ENCODE measurements at places on chromosomes 1 and 21.

GRCh38 chr1:196486346-196486745 is 121.9 kb downstream of the KCNT2 start:
- DNase-seq = no peak

- DNase-seq = no peak
These were observed 98.2 kb downstream of the UCK2 start for GRCh38 chr1:165925498-165926079.

DNA sequence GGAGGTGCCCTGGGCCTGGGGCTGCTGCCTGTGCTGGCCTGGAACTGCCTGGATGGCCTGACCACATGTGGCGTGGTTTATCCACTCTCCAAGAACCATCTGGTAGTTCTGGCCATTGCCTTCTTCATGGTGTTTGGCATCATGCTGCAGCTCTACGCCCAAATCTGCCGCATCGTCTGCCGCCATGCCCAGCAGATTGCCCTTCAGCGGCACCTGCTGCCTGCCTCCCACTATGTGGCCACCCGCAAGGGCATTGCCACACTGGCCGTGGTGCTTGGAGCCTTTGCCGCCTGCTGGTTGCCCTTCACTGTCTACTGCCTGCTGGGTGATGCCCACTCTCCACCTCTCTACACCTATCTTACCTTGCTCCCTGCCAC is 1.8 kb downstream of the GPR3 start:
- no peak for DNase-seq

- no peak for DNase-seq
These were observed 19.3 kb downstream of the DPT start for GRCh38 chr1:168709405-168710363.

DNA sequence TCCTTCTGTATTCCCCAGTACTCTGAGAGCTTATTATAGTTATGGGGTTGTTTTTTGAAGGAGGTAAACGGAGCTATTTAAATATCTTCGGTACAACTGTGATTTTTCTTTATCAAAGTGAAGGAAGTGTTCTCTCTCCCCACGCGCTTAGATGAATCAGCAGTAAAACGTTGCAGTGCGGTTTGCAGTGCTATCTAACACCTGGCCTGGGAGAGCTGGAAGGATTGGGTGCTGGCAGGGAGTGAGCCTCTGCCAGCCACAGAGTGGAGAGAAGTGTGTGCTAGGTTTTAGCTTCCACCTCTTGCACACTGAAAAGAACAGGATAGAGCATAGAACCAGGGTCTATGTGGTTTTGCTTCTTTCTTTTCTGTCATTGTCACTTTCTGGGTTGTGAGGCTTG is 165.9 kb downstream of the SDCCAG8 start:
- DNase-seq = peak; percentile 61

DNA sequence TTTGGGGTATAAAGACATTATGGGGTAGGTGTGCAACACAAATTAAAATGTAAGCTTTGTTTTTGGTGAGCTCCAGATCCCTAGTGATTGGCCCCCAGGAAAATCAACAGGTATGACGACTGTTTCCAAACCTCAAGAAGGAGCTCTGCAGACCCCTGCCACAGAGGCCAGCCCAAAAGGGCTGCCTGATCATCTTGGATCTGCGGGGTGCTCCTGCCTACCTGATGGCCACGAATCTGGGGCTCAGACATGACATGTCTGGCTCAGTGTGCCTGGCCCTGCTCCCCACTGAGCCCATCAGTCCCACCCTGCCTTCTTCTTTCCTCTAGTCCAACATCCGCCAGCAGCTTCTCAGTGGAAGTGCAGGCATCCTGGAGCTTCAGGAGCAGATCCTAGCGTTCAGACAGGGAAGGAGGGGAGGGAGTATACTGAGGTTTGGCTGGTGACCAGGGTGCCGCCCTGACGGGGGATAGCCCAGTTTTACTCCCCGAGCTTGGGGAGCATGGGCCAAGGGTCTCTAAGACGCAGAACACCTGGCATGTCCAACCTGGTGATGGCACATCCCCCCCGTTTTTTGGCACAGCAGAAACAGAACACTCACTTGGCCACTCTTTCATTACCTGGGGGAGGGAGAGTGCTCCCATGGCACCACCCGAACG is 31.8 kb downstream of the ZNF496 start:
- DNase-seq = no peak

- no peak for DNase-seq
These were observed 8.7 kb upstream of the DUSP12 start for GRCh38 chr1:161740921-161741320.

DNA sequence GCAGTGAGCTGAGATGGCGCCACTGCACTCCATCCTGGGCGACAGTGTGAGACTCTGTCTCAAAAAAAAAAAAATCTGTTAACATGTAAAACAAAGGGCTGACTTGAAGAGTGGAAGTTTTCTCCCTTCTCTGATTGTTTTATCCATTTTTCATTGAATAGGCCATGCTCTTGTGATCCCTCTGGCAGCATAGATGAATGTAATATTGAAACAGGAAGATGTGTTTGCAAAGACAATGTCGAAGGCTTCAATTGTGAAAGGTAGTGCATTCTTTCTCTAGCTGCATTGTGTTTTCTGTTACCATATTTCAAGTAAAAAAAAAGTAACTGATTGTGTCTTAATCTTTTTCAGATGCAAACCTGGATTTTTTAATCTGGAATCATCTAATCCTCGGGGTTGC is 69.6 kb upstream of the LAMC2 start:
- DNase-seq = no peak

- DNase-seq = no peak
These were observed 29.1 kb upstream of the CASZ1 start for GRCh38 chr1:10825592-10825991.

GRCh38 chr21:38433471-38433870 is 64.8 kb downstream of the ERG start:
- no peak for DNase-seq

GRCh38 chr21:33487996-33488395 is 3.5 kb downstream of the DNAJC28 start:
- DNase-seq = no peak

DNA sequence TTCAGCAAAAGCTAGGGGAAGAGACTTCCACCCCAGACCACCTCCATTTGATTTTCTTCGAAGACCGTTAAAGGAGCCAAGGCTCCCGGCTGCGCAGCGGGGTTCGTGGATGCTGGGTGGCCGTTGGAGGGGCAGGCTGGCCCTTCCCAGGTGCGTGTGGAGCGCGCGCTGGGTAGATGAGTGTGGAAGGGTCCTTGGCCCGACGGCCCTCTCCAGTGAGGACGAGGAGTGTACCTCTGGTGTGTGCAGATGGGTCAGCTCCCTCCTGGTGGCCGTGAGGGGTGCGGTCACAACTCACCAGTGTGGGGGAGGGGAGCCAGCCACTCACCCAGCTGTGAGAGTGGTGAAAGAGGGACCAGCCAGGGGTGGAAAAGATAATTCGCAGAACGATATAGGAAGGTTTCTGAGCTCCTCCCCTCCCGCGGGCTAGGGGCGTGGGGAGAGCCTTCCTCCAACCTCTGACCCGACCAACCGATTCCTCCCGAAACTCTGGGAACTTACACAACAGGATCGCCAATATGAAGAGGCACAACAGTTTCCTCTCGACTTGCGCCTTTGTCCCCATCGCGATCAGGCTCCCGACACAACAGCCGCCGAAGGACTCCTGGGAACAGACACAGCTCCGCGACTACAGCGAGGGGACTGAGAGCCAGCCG is at the start of gene F11R:
Gene F11R (minus strand): TSS at position 644 of the 656 bp plus-strand sequence. CDS start 79 bp downstream, at position 565.
- DNase-seq = no peak

DNA sequence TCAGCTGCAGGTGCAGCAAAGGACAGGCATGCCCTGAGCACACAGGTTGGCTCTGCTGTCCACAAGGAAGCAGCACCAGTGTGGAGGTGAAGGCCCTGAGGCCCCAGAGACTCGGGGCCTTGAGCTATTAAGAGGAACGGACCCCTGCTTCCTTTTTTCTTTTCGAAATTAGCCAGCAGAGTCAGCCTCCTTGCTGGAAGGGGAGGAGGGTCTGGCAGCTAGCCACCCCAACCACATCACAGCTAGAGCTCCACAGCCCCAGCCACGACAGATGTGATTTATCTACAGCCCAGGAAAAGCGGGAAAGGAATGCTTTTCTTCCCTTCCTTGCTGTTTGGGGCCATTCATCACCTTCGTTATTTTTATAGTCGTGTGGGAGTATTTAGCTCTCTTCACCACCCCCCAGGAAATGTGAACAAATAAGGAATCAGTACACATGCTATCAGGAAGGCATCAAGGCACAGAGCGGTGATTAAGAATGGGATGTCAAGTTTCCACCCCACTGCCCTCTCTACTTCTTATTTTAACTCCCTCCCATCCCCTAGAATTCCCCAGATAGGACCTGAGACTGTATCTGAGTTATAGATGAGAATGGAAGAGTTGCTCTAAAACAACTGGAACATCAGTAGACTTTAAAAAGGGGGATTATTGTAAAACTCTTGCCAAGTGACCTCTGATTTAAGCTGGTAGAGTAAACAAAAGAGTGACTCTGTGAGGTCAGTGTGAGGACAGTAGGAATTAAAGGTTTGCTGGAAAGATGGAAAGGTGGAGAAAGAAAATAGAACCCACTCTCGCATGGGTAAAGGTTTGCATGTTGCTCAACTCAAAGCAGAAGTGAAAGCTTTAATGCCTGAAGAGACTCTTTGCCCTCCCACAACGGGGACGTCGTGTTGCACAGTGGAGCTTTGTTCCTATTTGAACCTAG is 224.7 kb upstream of the GJB5 start:
- no peak for DNase-seq

DNA sequence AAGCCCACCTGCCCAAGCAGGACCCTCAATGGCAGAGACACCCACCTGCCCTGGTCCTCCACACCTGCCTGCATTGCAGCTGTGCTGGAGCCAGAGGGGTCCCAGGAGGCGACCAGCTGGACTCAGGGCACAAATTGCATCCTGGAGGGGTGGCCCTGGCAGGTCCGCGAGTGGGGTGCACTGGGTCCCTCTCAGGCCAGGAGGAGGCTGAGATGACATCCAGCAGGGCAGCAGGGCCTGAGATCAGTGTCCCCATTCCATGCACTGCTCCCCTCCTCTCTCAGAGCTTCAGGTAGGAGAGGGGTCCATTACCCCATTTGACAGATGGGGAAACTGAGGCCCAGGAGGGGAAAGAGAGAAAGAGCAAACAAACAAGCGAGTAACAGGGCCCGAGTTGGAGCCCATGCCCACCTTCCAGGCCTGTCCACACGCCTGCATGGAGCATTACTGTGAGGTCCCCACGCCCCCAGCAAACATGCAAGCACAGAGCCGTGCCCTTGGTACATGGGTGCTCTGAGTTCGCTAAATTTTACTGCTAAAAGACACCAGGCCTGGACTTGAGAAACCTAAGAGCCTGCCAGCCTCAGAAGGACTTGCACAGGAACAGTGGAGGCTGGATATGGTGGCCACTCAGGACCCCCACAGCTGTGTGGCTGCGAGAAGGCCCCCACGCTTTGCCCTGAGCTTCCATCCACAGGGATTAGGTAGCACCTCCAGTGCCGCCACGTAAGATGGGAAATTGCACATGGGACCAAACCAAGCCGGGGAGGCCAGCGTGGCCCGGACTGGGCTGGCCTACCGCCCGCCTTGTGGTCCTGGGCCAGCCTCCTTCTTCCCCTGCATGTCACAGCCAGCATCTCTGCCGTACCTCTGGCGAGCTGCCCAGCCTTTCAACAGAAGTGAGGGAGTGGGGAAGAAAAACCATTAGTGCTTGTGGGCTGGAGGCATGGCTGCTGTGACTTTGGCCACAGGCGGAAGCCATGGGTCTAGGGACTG is 7.4 kb downstream of the WNT3A start:
- DNase-seq = peak; percentile 41

GRCh38 chr1:10698726-10699469 is 97.5 kb downstream of the CASZ1 start:
- DNase-seq = no peak

DNA sequence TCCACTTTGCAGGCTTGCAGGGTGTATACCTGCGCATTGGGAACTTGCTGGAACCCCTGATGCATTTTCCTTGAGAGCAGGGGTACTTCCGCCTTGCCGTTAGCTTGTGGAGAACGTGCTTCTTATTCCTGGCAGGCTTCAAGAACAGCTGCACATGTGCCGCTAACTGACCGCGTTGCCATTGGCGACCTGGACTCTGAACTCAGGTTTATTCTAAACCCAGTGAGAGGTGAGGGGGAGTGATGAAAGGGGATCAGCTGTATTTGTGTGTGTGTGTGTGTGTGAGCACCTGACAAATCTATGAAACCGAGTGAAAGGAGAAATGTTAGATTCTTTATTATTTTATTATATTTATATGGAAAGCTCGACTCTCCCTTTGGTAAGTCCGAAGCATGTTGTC is 128.6 kb downstream of the HUNK start:
- DNase-seq = no peak

DNA sequence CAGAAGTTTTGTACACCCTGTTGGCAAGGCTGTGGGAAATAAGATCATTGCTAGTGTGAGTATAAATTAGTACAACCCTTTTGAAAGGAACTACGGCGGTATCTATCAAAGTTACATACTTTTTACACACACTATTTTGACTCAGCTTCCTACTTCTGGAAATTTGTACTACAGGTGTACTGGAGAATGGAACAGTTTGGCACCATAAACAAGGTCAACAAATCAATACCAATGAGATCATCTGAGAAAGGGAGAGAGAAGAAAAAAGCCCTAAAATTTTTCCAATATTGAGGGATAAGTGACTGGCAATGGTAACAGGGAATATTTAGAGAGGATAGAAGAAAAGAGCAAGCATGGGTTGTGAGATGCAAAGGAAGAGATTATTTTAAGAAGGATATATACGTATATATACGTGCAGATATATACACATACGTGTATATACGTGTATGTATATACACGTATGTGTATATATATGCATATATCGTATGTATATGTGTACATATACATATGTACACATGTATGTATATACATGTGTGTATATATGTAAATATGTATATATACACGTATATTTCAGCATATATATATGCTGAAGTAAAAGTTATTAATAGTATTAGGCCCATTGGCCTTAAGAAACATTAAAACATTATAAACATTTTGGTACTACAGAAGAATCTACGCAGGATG is 27.6 kb downstream of the KLHL20 start:
- no peak for DNase-seq

DNA sequence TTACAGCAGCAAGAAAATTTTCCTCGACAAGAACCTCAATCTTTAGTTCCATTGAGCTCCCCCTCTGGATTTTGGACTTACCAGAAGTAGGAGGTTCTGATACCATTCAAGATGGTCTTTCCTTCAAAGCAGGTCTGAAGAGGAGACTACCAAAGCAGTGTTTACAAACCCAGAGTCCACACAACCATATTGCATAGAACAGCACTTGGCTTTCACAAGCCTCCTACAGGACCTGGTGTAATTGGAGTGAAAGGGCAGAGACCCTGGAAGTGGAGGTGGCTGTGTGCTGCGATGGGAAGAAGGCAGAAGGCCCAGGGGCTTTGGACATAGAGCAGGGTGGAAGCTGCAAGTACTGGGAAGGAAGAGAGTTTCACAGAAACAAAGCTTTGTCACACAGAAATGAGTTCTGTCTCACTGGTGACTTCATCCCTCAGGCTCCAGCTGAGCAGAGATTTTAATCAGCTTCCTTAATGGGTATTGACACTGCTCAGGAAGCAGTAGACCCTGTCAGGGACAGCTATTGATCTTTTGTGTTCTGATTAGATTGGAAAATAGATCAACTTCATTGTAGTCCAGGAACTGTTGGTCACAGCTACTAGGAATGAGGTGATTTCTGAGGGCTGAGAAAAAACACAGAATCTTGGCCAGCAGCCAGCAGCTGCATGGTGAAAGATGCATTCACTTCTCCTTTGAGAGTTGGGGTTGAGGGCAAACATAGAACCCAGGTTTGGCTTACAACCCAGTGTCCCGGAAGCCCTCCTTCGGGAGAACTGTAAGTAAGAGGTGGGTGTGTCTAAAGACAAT is 124.0 kb downstream of the SYT2 start:
- DNase-seq = no peak

GRCh38 chr1:224696021-224696420 is 79.9 kb downstream of the CNIH3 start:
- no peak for DNase-seq

Measured in activated CD8-positive, alpha-beta memory T cell treated with anti-CD3 and anti-CD28 coated beads for 24 hours (primary cell).